Right ventricle myocardium inferior (tissue), 1 donor: ENCODE measurements at places on chromosomes 13 and 19. TPM values are rescaled to one million over a fixed set of nuclear protein-coding genes. Genes with fewer than 3 reads are reported as not detected.
A peak's percentile ranks its signal among the peaks of the same experiment; 100 is the strongest.

The ZNF541 gene
- 1.2 TPM for total RNA-seq

The LAIR1 gene
- total RNA-seq = 9.1 TPM

The PSG1 gene
- not detected for total RNA-seq

The KLK2 gene
- total RNA-seq = not detected

The CEACAM16 gene
- not detected for total RNA-seq

The OR7A5 gene
- total RNA-seq = not detected

The WDR87 gene
- total RNA-seq = not detected

- peak; percentile 72 for DNase-seq
Measured at GRCh38 chr19:8334458-8335342, 8.4 kb downstream of the KANK3 start.

GRCh38 chr19:31385744-31386143 lies 36.5 kb upstream of the TSHZ3 start:
- no peak for DNase-seq

GRCh38 chr13:30061217-30061616 lies 210.8 kb upstream of the UBL3 start:
- DNase-seq = no peak

DNA sequence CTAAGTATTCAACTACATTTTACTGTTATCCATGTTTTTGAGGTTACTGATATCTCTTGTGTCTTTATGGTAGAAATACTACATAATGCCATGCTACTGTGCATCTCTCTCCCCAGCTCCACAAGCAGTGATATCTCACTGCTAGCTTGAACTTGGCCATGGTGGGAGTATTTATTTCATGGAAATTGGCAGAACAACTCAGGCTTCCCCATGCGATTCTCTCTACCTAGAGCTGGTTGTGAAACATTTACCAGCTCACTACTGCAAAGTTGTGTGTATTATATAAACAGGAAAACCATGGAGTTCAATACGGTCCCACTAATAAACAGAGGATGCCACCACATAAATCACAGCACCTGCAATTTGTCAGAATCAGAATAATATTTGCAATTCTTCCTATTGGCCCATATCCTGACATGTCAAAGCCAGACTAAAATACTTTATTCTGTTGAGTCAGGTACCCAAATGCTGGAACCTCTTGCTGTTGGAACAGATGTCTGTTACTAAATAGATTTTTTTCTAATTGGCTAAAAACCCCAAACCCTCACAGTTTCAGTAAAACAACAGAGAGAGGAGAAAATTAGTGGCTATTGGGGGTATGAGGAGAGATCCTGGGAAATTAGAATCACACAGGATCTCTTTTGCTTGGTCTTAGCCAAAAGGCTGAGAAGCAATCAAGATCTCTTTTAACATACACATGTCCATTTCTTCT lies 91.4 kb upstream of the SLC10A2 start:
- DNase-seq = no peak

GRCh38 chr13:97322740-97323342 lies 100.7 kb downstream of the MBNL2 start:
- DNase-seq = no peak

GRCh38 chr13:43799191-43799590 lies 12.4 kb upstream of the ENOX1 start:
- no peak for DNase-seq

GRCh38 chr13:21287331-21287907 lies 111.0 kb downstream of the MRPL57 start:
- DNase-seq = peak; percentile 42

- DNase-seq = no peak
Measured at GRCh38 chr19:4035582-4035981, 28.0 kb downstream of the PIAS4 start.

- no peak for DNase-seq
Measured at GRCh38 chr19:5042556-5042955, 73.6 kb downstream of the KDM4B start.
